ENCODE measurements at places on chromosomes 4 and X.

- DNase-seq, result no peak
Observed at GRCh38 chr4:183624548-183624947, 34.4 kb downstream of the RWDD4 start.

GRCh38 chr4:153582954-153583702 is 101.0 kb upstream of the TLR2 start:
- DNase-seq, result no peak

- no peak for DNase-seq
Observed at GRCh38 chr4:10731690-10732089, 47.1 kb upstream of the CLNK start.

DNA sequence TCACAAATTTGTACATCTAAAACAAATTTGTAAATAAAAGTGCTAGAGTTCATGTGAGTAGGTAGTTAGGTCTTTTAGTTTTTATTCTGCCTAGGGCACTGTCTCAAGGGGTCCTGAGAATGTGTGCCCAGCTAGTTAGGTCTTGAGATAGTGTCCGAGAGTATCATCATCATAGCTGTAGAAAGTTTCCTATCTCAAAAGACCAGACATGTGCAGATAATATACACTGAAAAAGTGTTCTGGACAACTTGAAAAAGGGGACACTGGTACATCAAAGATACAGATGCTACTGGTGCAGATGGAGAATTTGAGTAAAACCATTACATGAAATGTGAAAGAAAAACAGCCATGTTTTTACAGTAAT is 1.8 kb upstream of the ZCCHC4 start:
- DNase-seq, result no peak

GRCh38 chr4:47427935-47428334 is 35.6 kb downstream of the COMMD8 start:
- no peak for DNase-seq

GRCh38 chrX:132044953-132045352 is 21.9 kb downstream of the STK26 start:
- no peak for DNase-seq

DNA sequence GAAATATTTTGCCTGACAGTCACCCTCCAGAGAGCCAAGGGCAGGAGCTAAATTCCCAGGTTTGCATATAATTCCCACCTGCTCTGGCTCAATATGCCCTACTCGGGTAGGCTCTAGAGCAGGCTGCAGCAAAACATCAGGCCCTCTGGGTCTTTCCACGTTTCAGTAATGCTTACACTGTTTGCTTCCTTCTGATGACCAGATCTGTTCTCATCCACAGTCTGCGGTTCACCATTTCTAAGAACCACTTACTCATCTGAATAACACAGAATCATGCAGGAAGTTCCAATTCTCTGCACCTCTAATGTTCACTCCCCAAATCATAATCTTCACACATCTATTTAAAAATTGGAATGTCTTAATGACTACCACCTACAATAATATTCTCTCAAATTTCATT is 141.4 kb downstream of the PPP3CA start:
- peak; percentile 82 for DNase-seq

GRCh38 chr4:101315786-101316185 is 31.5 kb downstream of the PPP3CA start:
- DNase-seq, result no peak

DNA sequence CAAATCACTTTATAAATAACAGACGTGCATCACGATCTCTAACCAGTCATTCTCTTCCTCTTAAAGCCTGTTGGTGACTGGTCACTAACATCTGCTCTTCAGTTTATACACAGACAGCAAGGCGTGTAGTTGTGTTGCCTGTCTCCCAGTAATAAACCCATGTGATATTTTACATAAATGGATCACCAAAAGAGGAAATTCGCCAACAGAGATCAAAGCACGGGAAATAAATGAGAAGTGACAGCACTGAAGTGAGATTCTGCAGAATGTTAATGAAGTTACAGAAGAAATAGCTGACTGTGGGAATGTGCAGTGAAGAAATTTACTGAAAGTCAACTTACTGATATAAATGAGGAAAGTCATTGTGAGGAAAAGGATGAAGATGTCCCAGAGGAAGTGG is 47.0 kb downstream of the AFF1 start:
- peak; percentile 43 for DNase-seq

All from CD4-positive, alpha-beta T cell (primary cell).